ENCODE measurements at places on chromosomes 5 and 9. TPM values are rescaled to one million over a fixed set of nuclear protein-coding genes. Genes with fewer than 3 reads are reported as not detected.

The PRXL2C gene
- 4.4 TPM for total RNA-seq

- no peak overlapping the region for H3K4me3 ChIP-seq
- no peaks in the 10 kb centered on the region for H3K36me3 ChIP-seq
- no peaks in the 10 kb centered on the region for H3K4me1 ChIP-seq
Measured at GRCh38 chr5:123350742-123351141, 72.5 kb downstream of the CEP120 start.

DNA sequence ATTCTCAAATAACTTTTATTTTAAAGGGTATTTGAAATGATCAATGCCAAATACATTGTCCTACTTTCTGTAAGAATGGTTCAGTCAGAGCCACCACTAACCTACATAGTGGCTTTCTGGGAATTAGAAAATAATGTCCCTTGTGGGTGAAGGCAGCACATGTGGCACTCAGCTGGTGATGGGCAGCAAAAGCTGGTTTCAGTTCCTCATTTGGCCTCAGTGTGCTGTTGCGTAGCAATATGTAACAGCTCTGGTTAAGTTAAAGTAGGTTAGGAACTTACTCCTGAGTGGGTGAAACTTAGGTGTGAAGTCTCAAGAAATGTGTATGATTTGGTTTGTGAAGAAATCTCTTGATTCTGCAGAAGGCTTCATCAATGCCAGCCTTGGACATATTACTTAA, 99.6 kb upstream of the SPEF2 start:
- no peaks in the 10 kb centered on the region for H3K36me3 ChIP-seq
- no peaks in the 10 kb centered on the region for H3K4me1 ChIP-seq
- DNase-seq = no peak

GRCh38 chr5:109911731-109912130, 222.0 kb downstream of the MAN2A1 start:
- no peak overlapping the region for H3K4me3 ChIP-seq
- H3K27me3 ChIP-seq = no peaks in the 10 kb centered on the region
- no peak for DNase-seq
- H3K27ac ChIP-seq = no peak overlapping the region
- H3K36me3 ChIP-seq = no peaks in the 10 kb centered on the region

The LIX1 gene
- not detected for total RNA-seq

DNA sequence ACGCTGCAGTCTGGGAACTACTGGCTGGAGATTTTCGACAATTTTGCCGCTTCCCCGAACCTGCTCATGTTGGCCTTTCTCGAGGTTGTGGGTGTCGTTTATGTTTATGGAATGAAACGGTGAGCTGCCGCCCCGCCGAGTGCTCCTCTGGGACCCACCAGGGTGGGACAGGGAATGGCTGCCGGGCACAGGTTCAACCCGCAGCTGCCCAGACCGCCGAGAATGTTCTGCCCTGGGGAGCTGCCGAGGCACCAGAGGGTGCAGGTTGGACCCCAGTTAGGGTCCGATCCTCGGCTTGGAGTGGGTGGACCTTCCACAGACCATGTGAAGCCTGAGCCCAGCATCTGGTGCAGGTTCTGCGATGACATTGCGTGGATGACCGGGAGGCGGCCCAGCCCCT, 19.1 kb downstream of the SLC6A18 start:
- no peaks in the 10 kb centered on the region for H3K36me3 ChIP-seq
- no peak overlapping the region for H3K27ac ChIP-seq
- peaks cover 2% of the 10 kb centered on the region for H3K4me1 ChIP-seq
- H3K27me3 ChIP-seq = peaks cover 7% of the 10 kb centered on the region
- H3K4me3 ChIP-seq = no peak overlapping the region

- no peak overlapping the region for H3K4me3 ChIP-seq
- H3K27ac ChIP-seq = no peak overlapping the region
- H3K27me3 ChIP-seq = no peaks in the 10 kb centered on the region
- no peaks in the 10 kb centered on the region for H3K36me3 ChIP-seq
- DNase-seq = no peak
- no peaks in the 10 kb centered on the region for H3K4me1 ChIP-seq
Measured at GRCh38 chr9:92342825-92343488, 17.2 kb downstream of the CENPP start.

The MARCOL gene
- not detected for total RNA-seq

GRCh38 chr9:92745331-92745730, 19.3 kb downstream of the BICD2 start:
- DNase-seq = no peak
- H3K4me1 ChIP-seq = peaks cover 55% of the 10 kb centered on the region
- H3K27ac ChIP-seq = no peak overlapping the region
- no peak overlapping the region for H3K4me3 ChIP-seq
- no peaks in the 10 kb centered on the region for H3K36me3 ChIP-seq

DNA sequence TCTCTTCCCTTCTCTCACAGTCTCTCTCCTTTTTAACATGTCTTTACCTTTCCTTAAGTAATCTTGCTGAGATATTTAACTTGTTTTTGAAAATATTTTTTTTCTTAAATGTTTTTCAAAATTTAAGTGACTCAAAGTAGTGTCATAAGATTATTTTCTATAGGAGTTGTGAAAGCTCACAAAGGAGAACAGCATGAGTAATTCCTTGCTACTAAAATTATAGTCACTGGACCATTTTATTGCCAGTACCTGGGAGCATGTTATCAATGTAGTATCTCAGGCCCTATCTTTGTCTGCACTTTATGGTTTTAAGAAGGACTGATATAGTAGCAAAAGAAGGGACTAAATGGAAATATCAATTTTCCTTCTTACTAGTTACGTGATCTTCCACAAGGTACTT, 181.9 kb downstream of the TMEM232 start:
- no peaks in the 10 kb centered on the region for H3K27me3 ChIP-seq
- no peak overlapping the region for H3K4me3 ChIP-seq
- no peak overlapping the region for H3K27ac ChIP-seq
- no peaks in the 10 kb centered on the region for H3K36me3 ChIP-seq

DNA sequence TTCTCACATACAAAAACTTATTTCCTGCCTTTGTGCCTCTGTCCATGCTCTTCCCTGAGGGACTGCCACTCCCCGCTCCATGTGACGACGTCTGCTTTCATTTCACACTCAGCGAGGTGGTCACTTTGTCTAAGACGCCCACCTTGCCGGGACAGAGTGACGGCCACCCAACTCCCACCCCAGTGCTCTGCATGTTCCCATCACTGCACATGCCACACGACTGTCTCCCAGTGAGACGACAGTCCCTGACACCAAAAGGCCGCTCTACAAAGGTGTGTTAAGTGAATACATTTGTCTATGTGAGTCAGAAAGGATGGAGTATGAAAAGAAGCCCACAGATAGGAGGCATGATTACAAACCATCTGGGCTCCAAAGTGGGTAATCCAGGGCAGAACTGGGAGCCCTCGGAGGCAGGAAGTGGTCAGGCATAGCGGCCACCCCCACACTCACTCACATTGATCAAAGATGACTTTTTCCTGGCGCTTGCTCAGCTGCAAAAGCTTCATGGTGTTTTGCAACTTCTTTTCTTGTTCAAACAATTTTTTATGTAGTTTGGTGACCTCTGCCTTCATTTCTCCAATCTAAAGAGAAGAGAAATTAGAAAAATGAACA, 185.8 kb downstream of the CDK5RAP2 start:
- no peak overlapping the region for H3K4me3 ChIP-seq
- no peaks in the 10 kb centered on the region for H3K4me1 ChIP-seq
- no peak overlapping the region for H3K27ac ChIP-seq

- no peak overlapping the region for H3K4me3 ChIP-seq
- no peaks in the 10 kb centered on the region for H3K36me3 ChIP-seq
- H3K27ac ChIP-seq = no peak overlapping the region
- no peaks in the 10 kb centered on the region for H3K4me1 ChIP-seq
- no peak for DNase-seq
- no peaks in the 10 kb centered on the region for H3K27me3 ChIP-seq
Measured at GRCh38 chr9:86867804-86868313, 79.4 kb downstream of the GAS1 start.
